NCI-H1436 treated with DMSO at 0.1 percent for 48 hours (cell line): ENCODE measurements at places on chromosomes 11 and 22.
A peak's percentile ranks its signal among the peaks of the same experiment; 100 is the strongest.

GRCh38 chr22:36445158-36445668, 36.2 kb downstream of the TXN2 start:
- DNase-seq, result no peak

DNA sequence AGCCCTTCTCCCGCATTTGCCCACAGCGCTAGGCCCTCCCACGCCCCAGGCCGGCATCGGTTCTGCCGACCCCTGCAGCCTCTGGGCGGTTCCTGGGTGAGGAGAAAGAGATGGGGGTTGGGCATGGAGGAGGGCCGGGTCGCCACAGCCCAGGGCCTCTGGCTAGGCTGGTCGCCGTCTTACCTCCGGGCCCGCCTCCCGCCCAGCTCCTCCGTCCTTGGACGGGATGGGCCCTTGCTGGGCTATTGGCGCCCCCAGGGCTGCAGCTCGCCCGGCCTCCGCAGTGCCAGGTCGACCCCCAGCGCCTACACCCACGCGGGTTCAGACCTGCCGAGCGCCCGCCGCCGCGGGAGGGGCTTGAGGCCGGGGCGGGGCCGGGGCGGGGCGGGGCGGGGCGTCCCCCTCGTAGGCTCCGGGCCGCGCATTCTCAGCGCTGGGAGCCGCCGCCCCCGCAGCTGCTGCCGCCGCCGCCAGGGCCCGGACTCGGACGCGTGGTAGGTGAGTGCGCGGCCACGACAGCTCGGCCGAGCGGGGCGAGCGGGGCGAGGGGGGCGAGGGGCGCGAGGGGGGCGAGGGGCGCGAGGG, at the start of gene CD151:
Gene CD151, plus strand, starts transcription at position 424 of the 585 bp plus-strand sequence. CDS start 3,118 bp downstream, outside the sequence.
- DNase-seq, result no peak

DNA sequence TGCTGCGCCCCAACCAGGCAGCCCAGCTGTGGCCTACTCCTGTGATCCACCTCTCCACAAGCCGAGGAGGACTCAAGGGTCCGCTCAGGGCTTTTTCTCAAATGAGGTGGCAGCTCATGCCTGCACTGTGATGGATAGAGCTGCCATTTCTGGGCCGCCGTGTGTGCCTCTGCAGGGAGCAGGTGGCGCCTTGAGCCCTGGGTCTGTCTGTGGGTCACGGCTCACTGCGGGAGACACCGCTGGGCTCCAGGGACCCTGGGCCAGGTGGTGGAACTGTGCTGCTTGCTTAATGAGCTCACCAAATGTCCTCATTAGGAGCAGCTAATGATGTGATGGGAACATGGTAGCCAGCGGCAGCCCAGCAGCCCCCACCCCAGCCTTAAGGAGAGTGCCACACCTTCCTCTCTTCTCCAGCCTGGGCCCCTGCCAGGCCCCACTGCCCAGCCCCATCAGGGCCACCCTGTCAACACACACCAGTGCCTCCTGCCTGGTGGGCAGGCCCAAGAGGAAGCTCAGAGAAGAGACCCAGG, 50.8 kb downstream of the DHCR7 start:
- no peak for DNase-seq

DNA sequence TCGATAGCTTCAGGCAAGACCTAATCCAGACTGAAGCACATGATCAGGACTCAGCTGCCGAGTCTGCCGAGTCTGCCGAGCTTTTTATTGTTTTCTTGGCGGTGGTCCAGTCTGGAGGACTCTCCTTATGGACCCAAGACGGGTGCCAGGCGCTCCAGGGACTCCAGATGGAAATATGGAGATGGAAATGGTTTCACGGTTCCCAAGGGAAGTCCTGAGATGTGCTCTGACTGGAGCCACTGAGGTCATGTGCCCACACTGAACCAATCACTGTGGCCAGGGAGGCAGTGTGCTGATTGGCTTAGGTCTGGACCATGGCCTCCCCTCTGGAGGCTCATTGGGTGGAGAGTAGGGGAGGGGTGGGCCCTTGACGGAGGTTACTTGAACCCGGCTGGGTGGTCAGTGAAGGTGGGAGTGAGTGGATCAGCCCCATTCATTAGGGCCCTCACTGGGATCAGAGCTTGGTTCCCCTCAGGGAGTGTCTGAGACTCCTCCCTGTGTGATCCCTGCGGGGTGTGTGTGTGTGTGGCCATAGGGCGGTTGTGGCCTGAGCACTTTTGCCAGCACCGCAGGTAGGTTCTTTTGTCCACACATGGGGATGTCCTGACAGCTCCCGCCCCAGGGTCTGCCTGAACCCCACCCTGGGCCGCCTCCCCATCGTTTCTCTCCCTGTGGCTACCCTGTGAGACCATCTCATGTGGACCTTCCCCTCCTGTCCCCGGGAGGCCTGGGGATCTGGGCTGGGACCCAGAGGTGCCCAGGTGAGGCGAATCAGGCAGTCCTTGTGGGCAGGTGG, 14.0 kb downstream of the RPS6KA4 start:
- DNase-seq, result peak; percentile 69

- DNase-seq, result no peak
These were observed 107.2 kb downstream of the TSPAN18 start for GRCh38 chr11:44833877-44834452.

GRCh38 chr11:118938491-118939403, 13.0 kb upstream of the BCL9L start:
- DNase-seq, result no peak

GRCh38 chr11:129443276-129443675, 67.6 kb downstream of the BARX2 start:
- DNase-seq, result no peak

DNA sequence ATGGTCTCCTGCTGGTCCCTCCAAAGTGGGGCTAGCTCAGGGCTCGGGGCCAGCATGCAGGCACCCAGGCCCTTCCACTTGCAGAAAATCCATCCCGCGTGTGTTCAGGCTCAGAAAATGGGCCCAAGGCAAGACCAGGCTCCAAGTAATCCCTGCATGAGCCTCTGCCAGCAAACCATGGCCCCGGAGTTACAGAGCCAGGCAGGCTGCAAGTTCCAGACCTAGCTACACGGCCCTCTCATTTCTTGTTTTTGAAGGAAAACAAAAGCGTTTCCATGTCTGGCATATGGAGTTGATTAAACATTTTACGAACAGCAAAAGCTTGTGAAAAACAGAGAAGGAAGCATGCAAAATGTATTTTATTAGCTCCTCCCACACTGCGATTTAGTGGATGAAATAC, 29.7 kb downstream of the KIAA0930 start:
- no peak for DNase-seq

GRCh38 chr11:130437848-130438247, 9.4 kb upstream of the ADAMTS8 start:
- DNase-seq, result no peak

DNA sequence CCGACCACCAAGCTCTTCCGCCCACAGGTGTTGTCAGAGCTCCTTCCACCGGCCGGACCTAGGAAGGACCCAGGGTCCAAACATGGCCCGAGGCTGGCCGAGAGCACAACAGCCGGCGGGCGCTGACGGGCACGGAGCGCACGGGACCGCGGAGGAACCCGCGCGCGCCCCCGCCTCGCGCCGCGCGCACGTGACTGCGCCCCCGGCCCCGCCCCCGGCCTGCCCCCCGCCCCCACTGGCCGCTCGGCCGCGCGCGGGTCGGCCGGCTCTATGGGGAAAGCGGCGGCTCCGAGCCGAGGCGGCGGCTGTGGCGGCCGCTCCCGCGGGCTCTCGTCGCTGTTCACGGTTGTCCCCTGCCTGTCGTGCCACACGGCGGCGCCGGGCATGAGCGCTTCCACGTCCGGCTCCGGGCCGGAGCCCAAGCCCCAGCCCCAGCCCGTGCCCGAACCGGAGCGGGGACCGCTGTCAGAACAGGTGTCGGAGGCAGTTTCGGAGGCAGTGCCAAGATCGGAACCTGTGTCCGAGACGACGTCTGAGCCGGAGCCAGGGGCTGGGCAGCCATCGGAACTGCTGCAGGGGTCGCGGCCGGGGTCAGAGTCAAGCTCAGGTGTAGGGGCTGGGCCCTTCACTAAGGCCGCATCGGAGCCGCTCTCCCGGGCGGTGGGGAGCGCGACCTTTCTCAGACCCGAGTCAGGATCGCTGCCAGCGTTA, at the start of gene OSBP2:
Gene OSBP2, plus strand, starts transcription at position 235 of the 711 bp plus-strand sequence. Its CDS starts 36 bp downstream, at position 271.
- no peak for DNase-seq

GRCh38 chr11:35337136-35337913, 82.0 kb downstream of the SLC1A2 start:
- no peak for DNase-seq

DNA sequence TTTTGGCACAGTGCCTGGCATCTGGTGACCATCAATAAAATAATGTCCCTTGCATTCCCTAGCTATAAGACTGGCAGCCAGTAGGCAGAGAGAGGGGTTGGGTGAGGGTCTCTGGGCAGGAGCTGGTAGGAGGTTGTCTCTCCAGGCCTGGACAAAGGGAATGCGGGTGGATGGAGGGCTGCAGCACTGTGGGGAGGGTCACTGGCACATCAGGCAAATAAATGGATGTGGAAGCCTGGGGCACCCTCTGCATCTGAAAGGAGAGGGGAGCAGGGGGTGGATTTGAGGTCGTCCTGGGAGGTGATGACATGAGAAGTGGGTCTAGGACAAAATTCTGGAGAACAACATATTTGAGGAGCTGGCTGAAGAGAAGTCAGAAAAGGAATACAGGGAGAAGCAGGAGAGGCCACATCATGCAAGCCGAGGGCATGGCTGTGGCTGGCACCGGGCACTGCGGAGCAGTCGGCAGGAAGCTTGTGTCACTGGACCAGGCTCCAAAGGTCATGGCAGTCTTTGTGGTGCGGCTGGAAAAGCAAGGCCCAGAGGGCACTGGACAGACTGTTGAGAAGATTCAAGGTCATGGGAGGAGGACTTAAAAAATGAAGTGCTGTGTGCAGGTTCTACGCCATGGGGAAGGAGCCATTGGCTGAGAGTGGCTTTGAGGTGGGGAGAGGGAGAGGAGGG, 36.5 kb upstream of the THY1 start:
- DNase-seq, result no peak

DNA sequence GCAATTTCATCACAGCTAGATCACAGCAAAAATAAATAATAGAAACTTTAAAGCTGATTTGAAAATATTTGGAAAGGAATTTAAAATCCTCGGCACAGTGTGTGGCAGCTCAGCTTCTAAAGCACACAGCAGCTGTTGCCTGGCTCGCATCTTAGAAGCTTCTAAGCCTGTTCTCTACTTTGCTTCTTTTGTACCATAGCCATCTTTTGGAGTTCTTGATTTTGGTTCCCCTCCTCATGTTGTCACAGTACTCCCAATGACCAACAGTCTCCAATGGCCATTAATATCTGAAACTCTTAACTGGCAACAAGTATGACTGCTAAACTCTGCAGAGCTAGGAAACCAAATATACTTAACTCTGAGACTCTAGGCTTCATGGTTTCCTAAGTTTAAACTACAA, 28.8 kb downstream of the CHKA start:
- DNase-seq, result no peak

GRCh38 chr11:92227959-92228935, 3.6 kb downstream of the FAT3 start:
- no peak for DNase-seq

GRCh38 chr11:63779039-63779438, 10.5 kb upstream of the ZFTA start:
- no peak for DNase-seq
